Posterior cingulate gyrus (tissue), 11 donors: ENCODE measurements at places on chromosomes 5 and 9.

DNA sequence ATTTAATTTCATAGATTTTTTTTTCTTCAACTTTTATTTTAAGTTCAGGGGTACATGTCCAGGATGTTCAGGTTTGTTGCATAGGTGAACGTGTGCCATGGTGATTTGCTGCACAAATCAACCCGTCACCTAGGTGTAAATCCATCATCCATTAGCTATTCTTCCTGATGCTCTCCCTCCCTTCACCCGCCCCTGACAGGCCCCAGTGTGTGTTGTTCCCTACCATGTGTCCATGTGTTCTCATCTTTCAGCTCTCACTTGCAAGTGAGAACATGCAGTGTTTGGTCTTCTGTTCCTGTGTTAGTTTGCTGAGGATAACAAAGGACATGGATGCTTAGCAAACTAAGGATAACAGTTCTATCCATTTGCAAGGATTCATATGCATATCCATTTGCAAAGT, 209.1 kb upstream of the ADCY2 start:
- no peak for DNase-seq

DNA sequence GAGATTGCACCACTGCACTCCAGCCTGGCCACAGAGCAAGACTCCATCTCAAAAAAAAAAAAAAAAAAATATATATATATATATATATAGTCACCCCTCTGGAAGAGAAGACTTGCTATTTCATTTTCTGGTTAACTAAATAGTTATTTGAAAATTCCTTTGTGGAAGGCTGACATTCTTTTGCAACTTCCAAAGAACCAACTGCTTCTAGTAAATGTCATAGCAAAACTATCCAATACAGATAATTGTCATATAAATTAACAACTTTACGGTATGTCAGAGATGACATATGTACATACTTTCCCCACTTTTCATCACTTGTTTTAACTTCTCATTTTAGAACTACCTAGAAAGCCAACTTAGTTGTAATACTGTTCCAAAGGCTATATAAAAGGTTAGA, 50.9 kb downstream of the PRUNE2 start:
- no peak for DNase-seq

- no peak for DNase-seq
These were observed 31.7 kb downstream of the FAM81B start for GRCh38 chr5:95422838-95423237.

GRCh38 chr5:147344861-147345260, 110.0 kb downstream of the STK32A start:
- DNase-seq: no peak

DNA sequence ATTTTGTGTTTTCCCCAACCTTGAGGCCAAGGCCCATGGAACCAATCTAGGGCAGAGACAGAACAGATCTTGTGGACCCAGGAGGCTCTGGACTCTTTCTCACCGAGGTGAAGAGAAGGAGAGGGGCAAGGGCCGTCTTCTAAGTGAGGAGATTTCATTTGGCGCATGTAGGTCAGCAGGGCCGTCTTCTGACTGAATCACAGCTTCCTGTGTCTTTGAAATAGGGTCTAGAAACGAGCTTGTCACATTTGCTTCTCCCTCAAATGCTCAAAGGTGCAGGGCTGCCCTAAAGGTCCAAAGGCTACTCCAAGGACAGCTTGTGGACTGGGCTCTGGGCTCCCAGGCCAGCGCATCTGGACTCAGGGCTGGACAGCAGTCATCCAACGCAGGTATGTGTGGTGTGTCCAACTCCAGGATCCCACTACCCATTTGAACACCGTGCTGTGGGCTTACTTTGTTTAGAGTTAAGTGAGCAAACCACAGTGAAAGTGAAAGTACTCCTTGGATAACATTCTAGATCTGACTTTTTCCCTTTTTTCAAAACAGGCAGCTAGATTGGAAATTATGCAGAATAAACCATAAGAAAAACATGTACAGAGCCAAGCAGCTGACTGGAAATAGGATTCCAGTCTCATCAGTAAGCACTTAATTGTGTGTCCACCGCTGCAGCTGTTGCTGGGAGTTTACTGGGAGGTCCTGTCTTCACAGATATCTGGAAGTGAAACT, 357.0 kb downstream of the GADD45G start:
- no peak for DNase-seq

- no peak for DNase-seq
These were observed 183.5 kb upstream of the ACO1 start for GRCh38 chr9:32200896-32201295.

DNA sequence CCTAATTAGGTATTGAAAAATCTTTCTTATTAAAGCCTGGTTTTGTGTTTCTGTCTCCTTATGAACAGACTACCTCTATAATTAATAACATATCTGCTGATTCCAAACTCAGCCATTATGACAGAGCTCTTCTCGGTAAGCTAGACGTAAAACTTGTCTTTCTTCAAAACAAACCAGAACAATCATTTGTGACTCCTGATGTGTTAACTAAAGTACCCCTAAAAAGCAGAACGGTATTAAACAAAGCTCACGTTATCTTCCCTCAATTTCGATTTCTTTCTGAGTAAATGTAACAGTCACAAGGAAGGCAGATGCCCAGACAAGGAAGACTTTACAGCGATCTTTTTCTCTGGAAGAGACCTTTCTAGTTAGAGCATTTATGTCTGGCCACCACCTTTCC, 1.8 kb downstream of the SEMA5A start:
- DNase-seq: no peak

GRCh38 chr9:19023078-19023477, 9.9 kb downstream of the SAXO1 start:
- DNase-seq: no peak

GRCh38 chr9:24333629-24334028, 212.1 kb downstream of the IZUMO3 start:
- no peak for DNase-seq

GRCh38 chr9:96376891-96377874, 6.3 kb downstream of the SLC35D2 start:
- DNase-seq: no peak

GRCh38 chr5:56309262-56309826, 76.2 kb upstream of the ANKRD55 start:
- DNase-seq: no peak
